ENCODE measurements at places on chromosomes 4 and X. TPM values are rescaled to one million over a fixed set of nuclear protein-coding genes. Genes with fewer than 3 reads are reported as not detected.

GRCh38 chrX:103503853-103504207 lies 15.5 kb downstream of the RAB40A start:
- DNase-seq = no peak

DNA sequence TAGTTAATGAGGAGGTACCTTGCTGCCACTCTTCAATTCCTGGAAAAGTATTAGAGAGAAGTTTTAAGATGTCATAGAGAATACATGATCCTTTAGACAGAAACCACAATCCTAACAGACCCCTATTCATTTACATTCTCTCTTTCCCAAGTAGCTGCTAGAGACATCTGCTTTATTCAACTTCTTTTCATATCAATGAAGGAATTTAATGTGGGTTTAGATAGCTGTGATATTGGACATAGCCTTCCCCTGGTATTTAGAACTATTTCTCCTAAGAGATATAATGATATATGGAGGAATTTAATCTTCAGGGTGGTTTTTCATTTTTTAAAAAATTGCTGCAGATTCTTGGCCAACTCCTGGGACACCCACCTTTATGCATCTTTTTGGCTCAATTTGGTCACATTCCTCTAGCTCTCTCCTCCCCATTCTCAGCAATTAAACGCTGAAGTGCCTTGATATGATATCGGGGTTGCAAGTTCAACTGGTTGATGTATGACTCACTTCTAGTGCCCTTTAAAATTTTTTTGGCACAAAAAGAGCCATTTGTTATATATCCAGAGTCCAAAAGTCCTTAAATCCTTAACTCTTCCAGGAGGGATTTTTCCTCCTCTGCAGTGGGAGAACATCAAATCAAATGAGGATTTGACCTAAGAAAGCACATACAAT lies 57.6 kb downstream of the DOCK11 start:
- DNase-seq = no peak

Gene VCX3A
- not detected for total RNA-seq

- DNase-seq = peak; percentile 90
Measured at GRCh38 chr4:6974138-6974848, 64.7 kb downstream of the TBC1D14 start.

DNA sequence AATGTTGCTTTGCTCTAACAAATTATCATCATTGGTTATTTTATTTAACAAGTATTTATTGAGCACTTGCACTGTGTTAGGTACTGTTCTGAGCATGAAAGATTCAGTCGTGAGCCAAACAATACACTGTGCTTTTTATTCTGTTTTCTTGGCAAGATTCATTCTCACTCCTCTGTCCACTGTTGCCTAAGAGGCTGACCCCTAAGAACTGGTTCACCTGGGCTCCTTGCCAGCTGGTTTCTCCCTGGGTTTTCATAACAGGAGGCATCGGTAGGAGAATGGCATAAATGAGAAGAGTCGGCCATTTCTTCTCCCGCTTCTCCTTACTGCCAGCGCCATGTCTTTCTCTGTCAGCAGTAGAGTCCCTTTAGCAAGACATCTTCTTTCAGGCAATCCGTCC lies 243.7 kb upstream of the DIAPH2 start:
- no peak for DNase-seq
